ENCODE measurements at places on chromosomes 4 and X.
A peak's percentile ranks its signal among the peaks of the same experiment; 100 is the strongest.

GRCh38 chrX:56498756-56499155 lies 64.7 kb upstream of the UBQLN2 start:
- DNase-seq: no peak

DNA sequence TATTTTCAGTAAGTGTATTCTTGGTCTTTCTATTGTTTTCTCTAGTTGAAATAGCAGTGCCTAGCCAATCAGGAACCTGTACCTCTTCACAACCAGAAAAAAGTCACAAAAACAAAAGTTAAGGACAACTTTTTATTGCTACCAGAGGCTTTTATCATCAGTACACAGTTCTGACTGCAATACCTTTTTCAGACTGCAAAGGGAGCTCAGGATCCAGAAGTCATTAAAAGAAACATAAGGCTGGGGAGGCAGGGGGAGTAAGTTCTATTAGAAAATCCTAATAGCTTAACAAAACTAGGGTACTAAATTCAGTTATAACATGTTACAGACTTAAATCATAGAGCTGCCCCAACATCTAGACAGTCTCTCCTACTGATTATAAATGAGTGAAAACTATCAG lies 28.8 kb downstream of the CCNI start:
- DNase-seq: peak; percentile 33

GRCh38 chr4:184255871-184256642 lies 38.4 kb upstream of the ENPP6 start:
- DNase-seq: no peak

DNA sequence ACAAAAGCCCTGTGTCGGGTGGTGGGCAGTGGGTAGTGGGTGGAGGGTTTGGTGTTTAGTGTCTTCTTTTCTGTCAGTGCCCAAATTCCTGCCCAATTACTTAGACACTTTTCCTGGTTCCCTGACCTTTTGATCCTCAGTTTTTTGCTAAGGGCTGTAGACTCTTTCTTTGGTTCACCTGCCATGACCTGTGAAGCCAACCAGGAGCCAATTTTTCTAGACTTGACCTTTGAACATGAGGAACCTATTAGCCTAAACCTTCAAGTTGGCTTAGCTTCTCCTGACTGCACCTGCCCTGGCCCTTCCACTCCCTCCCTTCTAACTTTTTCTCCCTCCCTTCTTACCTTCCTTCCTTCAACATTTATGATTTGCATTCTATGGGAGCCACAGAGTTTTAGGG lies 94.5 kb downstream of the MID1IP1 start:
- no peak for DNase-seq

- no peak for DNase-seq
Observed at GRCh38 chr4:46492394-46492793, 102.5 kb upstream of the GABRA2 start.

- no peak for DNase-seq
Observed at GRCh38 chr4:2299794-2300193, 37.9 kb upstream of the MXD4 start.

GRCh38 chr4:164790249-164790648 lies 36.3 kb downstream of the SMIM31 start:
- DNase-seq: no peak

GRCh38 chr4:123312951-123313592 lies 83.5 kb upstream of the SPRY1 start:
- no peak for DNase-seq

DNA sequence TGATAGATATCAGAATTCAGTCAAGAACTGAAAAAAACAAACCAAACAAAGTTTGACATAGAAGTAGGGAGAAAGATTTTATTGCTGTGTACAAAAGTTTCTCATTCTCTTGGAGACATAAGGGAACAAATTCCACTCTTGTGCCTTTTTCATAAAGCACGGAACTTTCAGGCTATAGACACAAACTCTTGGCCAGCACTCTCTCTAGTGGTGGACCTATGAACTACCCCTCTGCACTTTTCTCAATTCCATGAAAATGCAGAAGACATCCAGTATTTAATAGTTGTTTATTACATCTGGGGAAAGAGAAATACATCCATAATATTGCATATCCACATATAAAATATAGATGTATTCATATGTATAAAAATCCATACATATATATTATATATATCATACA lies 291.6 kb upstream of the HS3ST1 start:
- DNase-seq: peak; percentile 68

GRCh38 chrX:24117258-24117657 lies 32.3 kb upstream of the ZFX start:
- DNase-seq: peak; percentile 55

GRCh38 chr4:169106696-169107229 lies 96.7 kb upstream of the CBR4 start:
- DNase-seq: no peak

DNA sequence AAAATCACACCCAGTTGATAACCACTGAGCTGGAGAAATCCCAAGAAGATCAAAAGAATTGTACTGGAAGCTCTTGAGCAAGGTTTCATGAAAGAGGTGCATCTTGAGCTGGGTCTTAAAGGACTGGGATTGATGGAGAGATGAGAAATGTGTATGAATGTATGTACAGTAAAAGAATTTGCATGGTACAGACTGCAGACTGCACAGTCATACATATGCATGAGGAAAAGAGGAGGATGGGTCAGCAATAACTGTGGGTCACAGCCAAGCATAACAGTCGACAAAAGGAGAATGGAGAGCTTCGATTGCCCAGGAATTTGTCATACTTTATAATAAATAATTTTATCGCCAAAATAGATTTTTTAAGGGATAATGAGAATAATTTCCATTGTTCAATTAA lies 4.8 kb upstream of the RELL1 start:
- DNase-seq: no peak

DNA sequence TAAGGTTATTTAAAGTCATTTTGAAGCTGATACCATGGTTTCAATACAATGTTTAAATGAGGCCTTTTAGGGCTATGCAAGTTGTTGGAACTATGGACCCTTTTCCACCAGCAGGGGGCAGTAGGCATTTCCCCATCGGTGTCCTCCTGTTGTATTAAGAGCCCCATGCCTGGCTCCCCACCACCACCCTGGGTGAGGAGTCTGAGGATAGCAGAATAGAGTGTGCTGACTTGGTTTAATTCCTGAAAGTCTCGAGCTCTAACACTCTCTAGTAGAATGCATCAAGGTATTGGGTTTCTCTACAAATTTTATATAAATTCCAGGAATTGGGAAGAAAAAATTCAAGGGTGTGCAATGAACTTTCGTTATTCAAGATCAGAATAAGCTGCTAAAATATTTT lies 234.8 kb upstream of the JADE1 start:
- DNase-seq: peak; percentile 77

GRCh38 chr4:181646864-181647263 lies 596.3 kb upstream of the TENM3 start:
- peak; percentile 63 for DNase-seq

DNA sequence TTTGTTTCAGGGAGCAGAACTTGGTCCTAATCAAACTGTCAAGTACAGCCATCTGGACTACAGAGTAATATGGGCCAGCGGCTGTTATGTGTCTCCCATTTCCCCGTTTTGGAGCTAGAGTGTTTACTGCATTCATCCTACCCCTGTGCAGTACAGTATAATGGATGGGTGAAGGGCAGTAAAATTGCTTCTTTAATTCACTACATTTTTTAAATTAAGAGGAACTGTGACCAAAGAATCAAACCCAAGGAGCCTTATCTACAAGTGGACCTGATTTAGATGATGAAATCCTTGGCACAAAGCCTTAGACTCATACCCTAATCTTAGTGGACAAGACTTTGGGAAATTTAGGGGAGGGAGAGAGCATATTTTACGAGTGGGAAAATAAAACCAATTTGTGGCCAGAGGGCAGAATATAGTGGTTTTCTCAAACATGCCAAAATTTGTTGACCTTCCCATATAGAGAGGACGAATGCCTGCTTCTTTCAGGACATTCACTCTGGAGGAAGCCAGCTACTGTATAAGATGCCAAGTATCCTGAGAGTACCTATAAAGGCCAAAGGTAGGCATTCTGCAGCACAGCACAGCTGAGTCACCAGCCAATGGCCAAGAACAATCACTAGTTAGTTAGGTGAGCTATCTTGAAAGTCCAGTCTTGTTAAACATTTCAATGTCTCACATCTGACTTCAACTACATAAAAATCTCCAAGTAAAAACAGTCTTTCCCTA lies 253.8 kb upstream of the KCNIP4 start:
- no peak for DNase-seq

GRCh38 chr4:38084877-38085711 lies 124.9 kb downstream of the PTTG2 start:
- peak; percentile 84 for DNase-seq

- DNase-seq: peak; percentile 23
Observed at GRCh38 chrX:115531818-115532403, 29.1 kb upstream of the PLS3 start.

DNA sequence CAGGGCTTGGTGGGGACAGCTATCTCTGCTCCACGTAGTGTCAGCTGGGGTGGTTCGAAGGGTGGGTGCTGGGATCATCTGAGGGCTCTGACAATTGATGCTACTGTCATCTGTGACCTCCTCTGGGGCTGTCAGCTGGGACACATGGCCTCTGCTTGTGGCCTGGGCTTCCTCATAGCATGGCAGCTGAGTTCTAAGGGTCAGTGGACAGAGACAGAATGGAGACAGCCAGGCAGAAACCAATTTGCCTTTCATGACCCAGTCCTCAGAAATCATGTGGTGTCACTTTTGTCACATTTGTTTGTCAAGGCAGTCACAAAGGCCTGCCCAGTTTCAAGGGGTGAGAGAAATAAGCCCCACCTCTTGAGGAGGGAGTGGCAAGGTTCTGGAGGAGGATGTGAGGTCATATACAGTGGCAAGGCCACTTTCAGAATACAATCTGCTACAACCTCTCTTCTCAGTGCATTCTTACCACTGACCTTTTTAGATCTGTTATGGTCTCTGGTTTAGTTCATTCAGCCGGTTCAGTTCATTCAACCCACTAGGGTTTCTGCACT lies 103.6 kb upstream of the BCOR start:
- DNase-seq: no peak

DNA sequence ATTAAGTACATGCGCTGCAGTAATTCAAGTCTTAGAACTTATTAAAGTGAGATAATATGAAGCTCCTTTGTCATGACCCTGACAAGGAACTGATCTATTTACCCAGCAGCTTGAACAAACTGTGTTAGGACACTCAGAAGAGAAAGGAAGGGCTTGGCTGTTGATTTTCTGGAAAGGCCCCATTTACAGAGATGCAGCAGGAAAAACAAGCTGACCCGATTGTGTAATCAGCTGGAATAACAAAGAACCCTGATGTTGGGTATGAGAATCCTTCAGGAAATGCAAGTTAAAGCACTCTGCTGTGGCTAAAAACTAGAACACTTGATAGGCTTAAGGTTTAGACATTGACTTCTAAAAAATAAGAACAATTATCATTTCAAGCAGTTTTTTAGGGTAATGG lies 64.8 kb downstream of the TBC1D9 start:
- DNase-seq: peak; percentile 38

DNA sequence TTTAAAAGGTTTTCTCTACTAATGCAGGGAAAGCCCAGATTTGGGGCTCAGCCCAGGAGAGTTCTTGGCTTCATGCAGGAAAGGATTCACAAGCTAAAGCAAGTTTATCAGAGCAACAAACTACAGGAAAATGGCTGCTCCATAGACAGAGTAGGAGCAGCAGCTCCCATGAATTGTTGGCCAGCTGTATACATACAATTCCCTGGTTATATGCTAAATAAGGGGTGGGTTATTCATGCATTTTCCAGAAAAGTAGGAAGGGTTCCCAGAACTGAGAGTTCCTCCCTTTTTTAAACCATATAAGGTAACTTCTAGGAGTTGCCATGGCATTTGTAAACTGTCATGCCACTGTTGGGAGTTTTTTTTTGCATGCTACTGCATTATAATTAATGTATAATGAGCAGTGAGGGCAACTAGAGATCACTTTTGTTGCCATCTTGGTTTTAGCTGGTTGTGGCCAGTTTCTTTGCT lies 2.6 kb downstream of the C4orf33 start:
- DNase-seq: no peak

DNA sequence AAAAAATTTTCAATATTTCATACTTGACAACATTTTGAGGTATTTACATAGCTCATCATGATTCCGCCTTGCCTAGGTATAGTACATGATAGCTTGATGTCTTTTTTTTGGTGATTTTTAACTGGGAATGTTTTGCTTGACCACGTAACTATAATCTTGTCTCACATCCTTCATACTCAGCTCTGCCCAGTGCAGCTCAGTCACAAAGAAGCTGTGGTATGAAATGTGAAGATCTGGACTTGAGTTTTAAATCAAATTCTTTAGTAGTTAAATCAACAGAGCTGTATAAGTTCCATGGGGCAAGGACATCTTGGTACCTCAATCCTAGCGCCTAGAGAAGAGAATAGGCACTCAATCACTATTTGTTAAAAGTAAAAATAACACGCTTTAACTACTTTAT lies 276.3 kb upstream of the DKK2 start:
- DNase-seq: no peak

DNA sequence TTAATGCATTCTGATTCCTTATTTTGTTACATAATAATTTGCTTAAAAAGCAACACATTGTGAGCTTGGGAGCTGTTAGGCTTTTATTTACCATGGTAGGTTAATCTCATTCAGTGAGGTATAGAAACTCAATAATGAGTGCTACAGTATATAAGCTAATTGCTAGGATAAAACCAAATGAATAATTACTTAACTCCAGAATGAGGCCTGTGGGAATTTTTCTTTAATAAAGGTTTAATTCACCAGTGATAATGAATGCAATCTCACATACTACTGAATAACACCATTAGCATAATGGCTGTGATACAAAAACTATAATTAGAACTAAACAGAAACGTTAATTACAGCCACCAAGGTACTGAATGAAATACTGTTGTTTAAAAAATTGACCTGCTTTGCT lies 326.3 kb downstream of the IQCM start:
- no peak for DNase-seq
